NT2/D1 (cell line): ENCODE measurements at places on chromosomes 7 and 10.

DNA sequence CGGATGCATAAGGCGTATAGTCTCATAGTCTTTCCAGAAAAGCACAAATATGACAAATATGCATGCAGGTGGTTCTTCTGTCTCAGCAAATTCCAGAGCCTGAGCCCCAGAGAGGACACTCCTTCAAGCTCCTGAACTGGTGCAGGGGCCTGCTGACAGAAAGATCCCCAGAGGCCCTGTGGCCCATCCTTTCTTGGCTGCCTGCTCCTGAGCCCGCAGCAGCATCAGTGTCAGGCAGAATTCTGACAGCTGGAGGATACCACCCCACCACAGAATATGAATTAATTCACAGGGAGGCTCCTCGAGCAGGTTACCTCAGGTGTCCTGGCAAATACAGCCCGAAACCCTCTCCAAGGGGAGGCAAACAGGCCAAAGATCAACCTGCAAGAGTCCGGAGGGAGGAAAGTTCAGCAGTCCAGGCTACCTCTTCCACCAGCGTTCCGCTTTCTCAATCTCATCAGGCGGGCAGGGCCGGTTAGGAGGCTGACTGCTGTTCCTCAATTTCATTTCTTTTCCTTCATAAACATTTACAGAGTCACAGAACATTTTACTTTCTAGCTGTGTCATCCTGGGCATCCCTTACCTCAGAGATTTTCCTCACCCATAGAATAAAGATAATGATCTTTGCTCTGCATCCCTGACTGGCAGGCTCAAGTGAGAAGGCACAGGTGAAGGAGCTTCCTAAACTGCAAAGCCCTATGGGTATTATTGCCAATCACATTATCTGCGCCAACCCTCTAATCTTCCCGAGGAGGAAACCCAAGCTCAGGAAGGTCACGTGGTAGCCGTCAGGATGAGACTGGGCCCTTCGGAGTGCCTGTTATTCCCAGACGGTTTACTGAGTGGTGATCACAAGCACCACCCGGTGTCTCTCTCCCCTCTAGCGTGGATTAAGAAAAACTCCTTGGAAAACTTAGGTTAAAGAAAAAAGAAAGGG lies 1.4 kb downstream of the DNAJB12 start:
- DNase-seq: no peak

DNA sequence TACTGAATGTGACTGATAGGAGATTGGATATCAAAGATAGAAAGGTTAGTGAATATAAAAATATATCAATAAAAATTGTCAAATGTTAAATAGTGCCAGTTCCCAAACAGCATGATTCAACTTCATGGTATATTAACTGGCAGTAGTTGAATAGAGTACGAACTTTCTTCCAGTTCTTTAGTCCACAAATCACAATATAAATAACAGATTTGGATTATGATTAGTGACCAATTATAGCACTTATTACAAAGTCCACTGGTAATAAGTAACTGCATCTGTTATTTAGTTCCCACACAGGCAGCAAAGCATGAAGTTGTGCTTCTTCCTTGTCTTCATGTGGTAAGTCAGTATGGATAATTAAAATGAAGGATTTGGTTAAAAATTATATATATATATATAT lies 243.0 kb upstream of the VWC2 start:
- DNase-seq: no peak

DNA sequence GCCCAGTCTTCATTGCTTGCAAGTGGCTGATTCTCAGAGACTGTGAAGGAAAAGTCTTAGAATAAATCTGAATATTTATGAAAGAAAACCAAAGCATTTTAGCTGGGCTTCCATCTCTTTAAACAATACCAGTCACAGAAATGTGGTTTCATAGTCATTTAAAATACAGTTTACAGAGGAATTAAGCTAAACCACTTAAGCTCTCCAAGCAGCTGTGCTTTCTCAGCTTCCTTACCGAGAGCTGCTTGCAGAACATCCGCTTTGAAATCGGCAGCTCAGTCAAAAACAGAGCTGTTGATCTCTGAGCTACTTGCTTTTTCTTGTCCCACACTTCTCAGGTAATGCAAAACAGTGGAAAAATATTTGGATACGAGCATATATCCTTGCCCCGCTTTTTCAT lies 134.5 kb downstream of the DYNC1I1 start:
- no peak for DNase-seq

DNA sequence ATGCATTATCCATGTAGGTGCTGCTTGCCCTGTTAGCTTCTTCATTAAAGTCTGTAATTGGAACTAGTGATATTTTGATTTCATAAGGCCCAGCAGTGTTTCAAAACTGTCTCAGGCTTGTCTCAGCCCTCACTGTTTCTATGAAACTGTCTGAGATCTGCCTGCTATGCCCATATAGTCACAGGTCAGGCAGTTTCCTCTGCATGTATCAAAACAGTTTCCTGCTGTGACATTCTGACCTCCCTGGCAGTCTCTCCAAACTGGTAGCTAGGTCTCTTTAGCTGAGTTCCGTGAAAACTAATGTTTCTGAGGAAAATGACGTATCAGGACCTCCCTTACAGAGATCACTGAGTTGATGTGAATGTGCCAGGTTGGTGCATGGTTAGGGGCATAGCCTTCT lies 18.9 kb upstream of the SEMA3D start:
- DNase-seq: no peak

DNA sequence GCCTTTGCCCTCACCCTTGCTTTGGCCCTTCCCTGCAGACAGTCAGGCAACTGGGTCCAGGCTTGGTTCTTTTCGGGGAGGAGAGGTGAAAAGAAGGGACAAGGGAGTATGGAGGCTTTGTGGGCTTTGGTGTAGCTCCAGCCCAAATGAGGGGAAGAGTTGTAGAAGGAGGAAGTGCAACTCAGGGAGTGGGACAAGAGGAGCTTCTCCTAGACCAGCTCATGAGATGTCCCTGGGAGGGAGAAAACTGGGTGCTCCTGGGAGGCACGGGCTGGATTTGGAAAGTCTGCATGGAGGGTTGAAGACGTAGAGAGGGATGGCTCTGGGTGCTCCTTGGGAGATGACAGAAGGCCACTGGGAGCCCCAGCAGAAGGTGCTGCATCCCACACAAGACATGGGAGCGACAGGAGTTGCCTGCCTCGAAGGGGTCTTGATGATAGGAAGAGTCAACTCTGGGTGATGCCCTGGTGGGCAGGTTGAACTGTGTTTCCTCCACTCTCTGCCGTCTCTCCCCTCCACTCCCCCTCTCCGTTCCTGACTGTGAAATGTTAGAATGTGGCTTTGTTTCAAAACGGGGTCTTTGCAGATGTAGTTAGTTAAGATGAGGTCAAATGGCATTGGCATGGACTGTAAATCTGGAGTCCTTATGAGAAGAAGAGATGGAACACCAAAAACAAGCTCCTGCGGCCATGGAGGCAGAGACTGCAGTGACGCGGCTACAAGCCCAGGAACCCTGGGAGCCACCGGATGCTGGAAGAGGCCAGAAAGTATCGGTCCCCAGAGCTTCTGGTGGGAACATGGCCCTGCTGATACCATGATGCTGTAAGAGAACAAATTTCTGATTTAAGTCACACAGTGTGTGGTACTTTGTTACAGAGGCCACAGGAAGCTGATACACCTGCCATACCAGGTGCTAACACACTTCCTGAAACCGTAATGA lies 298.5 kb downstream of the GLRX3 start:
- no peak for DNase-seq

GRCh38 chr10:114631666-114632417 lies 26.2 kb downstream of the ABLIM1 start:
- no peak for DNase-seq

- no peak for DNase-seq
These were observed 143.0 kb downstream of the RPS24 start for GRCh38 chr10:78176320-78177317.

DNA sequence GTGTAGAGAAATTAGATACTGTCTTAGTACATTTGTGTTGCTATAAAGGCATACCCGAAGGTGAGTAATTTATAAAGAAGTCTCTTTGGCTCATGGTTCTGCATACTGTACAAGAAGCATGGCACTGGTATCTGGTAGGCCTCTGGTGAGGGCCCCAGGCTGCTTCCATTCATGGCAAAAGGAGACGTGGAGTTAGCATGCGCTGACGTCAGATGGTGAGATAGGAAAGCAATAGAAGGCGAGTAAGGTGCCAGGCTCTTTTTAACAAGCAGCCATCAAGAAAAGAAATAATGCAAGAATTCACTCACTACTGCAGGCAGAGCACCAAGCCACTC lies 38.1 kb downstream of the AKR1C8 start:
- DNase-seq: no peak

- no peak for DNase-seq
These were observed 188.7 kb downstream of the FGFR2 start for GRCh38 chr10:121409466-121410104.

DNA sequence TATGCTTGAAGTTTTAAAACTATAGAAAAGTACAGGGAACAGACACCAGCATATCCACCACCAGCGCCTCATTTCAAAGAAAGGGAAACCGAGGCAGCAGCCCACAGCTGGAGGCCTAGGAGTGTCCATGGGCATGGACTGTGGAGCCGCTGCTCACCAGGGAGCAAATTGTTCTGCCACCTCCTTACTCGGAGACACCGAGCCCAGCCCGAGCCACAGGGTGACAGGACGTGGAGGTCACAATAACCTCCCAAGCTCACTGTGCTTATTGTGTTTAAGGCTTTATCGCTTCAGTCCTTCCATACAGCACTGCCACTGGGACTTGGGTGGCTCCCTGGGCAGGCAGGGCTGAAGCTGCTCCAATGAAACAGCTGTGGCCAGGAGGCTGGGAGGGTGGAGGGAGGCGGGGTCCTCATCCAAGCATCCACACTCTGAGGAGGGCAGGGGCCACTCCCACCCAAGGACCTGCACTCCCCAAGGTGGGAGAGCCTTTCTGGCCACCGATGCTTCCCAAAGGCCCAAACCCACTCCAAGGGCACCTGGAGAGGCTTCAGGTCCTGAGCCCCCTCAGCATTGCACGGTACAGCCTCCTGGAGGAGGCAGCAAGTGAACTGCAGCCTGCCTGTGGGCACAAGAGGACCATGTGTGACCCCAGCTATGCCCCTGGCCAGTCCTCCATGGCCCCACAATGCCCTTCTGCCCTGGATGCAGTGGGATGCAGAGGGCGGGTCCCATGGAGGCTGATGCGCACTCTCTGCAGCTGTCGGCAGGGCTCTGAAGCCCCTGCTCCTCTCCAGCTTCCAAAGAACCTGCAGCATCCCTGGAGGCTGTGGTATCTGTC lies 38.7 kb upstream of the RET start:
- DNase-seq: no peak

GRCh38 chr7:130365511-130366441 lies 14.5 kb upstream of the CPA1 start:
- peak; percentile 56 for DNase-seq

DNA sequence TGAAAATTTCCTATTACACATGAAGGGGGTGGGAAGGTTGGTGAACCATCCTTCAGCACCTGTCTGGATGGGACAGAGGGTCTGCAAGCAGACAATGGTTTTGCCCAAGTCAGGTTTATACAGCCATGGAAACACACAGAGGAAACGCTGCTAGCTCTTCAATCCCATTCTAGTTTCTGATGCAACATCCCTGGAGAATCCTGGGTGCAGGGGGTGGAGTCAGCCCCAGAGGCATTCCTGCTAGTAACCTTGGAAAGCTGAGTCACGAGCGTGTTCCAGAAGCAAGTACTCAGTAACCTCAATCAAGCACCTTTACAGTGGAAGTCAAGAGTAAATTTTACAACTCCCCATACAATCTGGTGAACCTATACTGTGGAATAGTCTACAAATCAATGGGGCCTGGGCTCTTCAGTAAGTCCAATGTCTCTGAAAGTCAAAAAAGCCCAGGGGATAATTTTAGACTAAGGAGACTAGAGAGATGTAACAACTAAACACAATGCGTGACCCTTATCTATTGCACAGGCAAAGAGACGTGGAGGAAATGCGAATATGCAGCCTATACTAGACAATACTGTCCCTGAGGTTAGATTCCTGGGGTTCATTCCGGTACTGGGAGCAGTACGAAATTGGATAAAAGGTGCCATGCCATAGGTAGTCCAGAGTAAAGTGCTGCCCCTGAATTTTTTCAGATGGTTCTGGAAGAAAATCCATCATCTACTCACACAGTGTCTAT lies 95.4 kb downstream of the ZRANB1 start:
- DNase-seq: no peak

DNA sequence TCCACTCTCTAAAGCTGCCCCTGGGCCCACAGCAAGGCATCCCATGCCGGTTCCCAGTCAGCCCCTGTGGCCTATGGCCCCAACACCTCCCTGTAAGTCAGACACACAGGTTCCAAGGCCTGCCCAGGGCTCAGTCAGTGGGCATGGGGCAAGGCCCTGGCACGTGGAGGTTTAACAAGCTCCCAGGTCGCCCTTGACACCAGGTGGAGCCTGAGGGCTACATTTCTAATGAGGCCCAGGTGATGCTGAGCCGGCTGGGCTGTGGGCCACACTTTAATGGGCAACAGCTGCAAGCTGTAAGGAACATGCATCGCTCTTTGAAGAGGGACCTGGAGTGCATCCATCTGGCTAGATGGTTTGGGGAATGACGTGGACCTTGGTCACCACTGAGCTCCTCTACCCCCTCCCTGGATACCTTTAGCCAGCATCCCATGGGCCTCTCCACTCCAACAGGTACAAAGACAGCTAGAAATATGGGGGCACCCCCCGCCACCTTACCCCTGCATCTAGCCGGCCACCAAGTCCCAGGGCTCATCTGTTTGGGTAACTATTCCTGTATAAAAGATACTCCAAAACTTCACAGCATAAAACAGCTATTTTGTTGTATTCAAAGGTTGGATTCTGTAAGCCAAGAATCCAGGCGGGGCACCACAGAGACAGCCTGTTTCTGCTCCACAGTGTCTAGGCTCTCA lies 122.5 kb downstream of the OAT start:
- no peak for DNase-seq

DNA sequence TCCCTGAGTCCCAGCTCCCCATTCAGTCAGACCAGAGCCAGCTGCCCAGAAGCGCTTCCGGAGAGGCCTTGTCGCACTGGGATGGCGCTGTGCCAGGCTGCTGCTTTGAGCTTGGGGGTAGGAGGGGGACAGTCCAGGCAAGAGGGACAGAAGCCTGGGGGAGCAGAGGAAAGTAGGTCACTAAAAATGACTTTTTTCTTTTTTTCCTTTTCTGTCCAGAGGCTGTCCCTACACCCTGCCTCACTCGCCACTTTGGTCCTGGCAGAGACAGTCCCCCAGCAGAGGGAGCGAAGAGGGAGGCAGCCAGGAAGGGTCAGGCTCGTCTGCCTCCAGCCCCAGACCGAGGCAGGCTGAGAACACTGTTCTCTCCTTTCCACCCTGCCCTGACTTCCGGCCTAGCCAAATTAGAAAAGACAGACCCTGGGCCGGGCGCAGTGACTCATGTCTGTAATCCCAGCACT lies 15.8 kb upstream of the TRIM8 start:
- DNase-seq: no peak

- no peak for DNase-seq
These were observed 82.8 kb downstream of the CDK6 start for GRCh38 chr7:92753614-92754013.

GRCh38 chr7:30828591-30828990 lies 57.4 kb downstream of the MINDY4 start:
- DNase-seq: no peak
